Pulmonary artery endothelial cell (primary cell): ENCODE measurements at places on chromosomes 6 and 20. TPM values are rescaled to one million over a fixed set of nuclear protein-coding genes. Genes with fewer than 3 reads are reported as not detected.

BYSL gene
- total RNA-seq: 30.6 and 32.7 TPM in 2 replicates

PPP1R3D gene
- total RNA-seq: 7.6 and 8.7 TPM in 2 replicates

MAN1A1 gene
- 29.6 and 35.7 TPM in 2 replicates for total RNA-seq

ARMH2 gene
- total RNA-seq: not detected in 2 replicates

TREML1 gene
- not detected in 2 replicates for total RNA-seq

PDE10A gene
- 7.1 and 9.8 TPM in 2 replicates for total RNA-seq

EFCAB8 gene
- 0.04 and 0.07 TPM in 2 replicates for total RNA-seq

NMBR gene
- total RNA-seq: 0.11 TPM in 1 of 2 replicates, not detected in the other

FOXQ1 gene
- not detected in 2 replicates for total RNA-seq

TFAP2A gene
- 0.78 and 2.1 TPM in 2 replicates for total RNA-seq

FAM83C gene
- total RNA-seq: not detected in 2 replicates

SAMD3 gene
- not detected in 2 replicates for total RNA-seq

JPH2 gene
- total RNA-seq: not detected in 2 replicates

POM121L2 gene
- total RNA-seq: not detected in 2 replicates

PRSS35 gene
- 0.07 TPM in 2 replicates for total RNA-seq

PPIL4 gene
- total RNA-seq: 25.4 and 27.9 TPM in 2 replicates
